ENCODE measurements at places on chromosomes 7 and 10.

DNA sequence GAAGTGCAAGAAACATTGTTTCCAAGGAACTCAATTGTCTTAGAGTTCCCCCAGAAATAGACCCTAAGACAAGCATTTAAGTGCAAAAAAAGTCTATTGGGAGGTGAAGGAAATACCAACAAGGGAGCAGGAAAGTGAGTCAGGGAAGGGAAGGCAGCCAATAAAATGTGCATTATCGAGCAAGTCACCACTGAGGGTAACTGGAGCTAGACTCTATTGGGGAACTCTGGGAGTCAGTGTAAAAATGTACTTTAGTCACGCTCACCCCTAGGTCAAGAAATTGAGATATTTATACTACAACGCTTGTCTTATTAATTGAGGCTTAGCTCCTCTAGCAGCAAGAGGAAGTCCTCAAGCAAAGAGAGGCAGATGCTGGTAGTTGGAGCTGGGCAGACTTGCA, 137.7 kb downstream of the RTKN2 start:
- no peak for DNase-seq

DNA sequence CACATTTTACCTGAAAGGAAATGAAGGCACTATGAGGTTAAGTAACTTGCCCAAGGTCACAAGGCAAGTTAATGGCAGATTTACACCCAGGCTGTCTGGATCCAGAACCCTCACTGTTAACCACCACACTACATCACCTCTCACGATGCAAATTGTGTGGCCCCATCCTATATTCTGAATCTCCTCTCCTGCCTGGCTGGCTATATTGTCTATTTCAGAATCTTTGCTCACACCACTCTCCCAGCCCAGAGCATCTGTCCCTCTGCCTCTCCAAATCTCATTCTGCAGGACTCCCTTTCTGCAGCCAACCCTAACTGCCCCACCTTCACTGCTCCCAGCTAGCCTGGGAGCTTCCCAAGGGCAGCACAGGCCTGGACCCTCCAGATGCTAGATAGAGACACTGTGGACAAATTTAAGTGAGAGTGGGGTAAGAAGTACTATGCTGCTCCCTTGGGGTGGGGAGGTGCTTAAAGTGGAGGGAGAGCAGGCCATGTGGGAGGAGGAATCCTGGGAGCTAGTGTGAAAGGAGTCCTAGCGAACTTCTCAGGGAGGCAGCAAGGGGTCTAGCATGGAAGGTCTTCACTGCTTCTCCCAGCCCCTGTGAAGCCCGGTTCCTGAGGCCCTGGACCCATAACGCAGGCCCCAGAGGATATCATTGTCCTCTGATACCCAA, 786 bp downstream of the CUEDC2 start:
- DNase-seq, result no peak

GRCh38 chr7:70856901-70857630, 274.9 kb upstream of the GALNT17 start:
- no peak for DNase-seq

- peak; percentile 95 for DNase-seq
These were observed 93.6 kb upstream of the COL1A2 start for GRCh38 chr7:94301024-94301586.

GRCh38 chr7:128902761-128903585, 7.5 kb downstream of the KCP start:
- no peak for DNase-seq

DNA sequence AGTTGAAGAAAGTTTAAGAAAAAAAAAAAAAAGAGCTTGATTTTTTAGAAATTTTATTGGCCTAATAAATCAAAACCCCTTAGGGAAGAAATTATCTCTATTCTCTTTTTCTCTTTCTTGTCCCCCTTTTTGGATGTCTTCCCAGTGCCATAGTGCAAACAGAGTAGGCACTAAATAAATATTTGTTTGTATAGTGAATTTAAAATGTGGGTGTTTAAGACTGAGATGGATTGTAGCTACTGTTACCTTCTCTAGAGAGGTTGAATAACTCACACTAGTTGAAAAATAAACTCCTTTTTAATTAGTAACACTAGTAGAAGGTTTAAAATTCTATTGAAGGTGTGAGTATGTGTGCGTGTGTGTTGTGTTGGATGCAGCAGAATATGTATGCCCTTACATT, 783.8 kb downstream of the NXPH1 start:
- no peak for DNase-seq

GRCh38 chr10:83908506-83908905, 230.8 kb upstream of the GHITM start:
- DNase-seq, result no peak

DNA sequence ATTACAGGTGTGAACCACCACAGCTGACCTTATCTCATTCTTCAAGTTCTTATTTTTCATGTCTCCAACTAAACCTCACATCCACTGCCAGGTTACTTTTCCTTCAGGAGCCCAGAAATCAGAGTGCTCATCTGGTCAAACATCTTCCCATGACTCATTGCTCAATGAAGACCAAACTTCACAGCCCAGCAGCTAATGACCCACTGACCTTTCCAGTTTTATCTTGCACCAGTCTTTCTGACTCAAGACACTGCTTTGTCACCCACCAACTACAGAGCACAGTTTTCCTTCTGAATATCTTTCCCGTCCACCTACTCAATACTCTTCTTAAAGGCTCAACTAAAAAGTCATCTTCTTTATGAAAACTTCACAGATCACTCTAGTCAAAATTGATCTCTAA, 245.1 kb downstream of the CHCHD3 start:
- no peak for DNase-seq

DNA sequence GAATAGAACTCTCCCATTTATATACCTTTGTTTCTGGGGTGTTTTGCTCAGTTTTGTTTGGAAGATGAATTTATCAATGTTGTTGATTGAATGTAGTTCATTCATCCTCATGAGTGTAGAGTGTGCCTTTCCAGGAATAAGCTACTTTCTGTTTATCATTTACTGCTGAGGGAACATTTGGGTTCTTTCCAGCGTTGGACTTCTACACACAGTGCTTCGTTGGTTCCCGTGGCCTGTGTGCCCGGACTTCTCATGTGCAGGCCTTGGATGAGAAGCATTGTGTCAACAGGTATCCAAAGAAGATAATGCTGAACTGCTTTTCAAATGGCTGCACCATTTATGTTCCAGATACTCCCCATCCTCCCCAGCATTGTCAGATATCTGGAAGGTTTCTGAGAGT, 107.6 kb upstream of the TNS3 start:
- no peak for DNase-seq

Data from esophagus muscularis mucosa (tissue), 4 donors.